ENCODE measurements at places on chromosomes 7 and 10.

- no peak for DNase-seq
These were observed 59.3 kb upstream of the VWC2 start for GRCh38 chr7:49714182-49714581.

GRCh38 chr10:95784279-95784913 lies 28.4 kb downstream of the ENTPD1 start:
- DNase-seq: no peak

GRCh38 chr7:88289564-88290025 lies 17.1 kb downstream of the STEAP4 start:
- DNase-seq: no peak

GRCh38 chr10:36880898-36881297 lies 244.5 kb upstream of the ANKRD30A start:
- DNase-seq: no peak

DNA sequence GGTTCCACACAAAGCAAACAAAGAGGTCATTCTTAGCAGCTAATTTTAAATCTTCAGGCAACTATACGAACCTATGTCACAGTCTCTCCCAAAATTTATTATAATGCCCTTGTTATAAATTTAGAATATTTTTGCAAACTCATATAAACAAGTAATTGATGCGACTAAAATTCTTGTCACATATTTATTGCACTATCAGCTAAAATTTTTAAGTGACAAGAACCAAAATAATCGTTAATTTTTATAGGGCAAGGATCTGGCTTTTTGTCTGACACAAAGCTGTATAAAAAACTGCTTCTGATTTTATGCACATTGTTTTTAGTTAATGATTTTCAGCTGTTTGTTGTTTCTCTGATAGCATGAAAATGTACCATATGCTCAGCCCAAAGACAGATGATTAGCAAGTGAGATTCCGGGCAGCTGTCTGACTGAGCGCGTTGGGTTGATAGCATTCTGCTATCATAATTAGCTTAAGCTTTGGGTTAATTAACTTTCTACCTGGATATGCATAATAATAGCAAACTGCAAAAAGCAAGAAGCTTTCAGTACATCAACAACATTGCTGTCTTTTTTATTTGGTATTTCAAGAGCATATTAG lies 136.0 kb downstream of the MGMT start:
- DNase-seq: no peak

DNA sequence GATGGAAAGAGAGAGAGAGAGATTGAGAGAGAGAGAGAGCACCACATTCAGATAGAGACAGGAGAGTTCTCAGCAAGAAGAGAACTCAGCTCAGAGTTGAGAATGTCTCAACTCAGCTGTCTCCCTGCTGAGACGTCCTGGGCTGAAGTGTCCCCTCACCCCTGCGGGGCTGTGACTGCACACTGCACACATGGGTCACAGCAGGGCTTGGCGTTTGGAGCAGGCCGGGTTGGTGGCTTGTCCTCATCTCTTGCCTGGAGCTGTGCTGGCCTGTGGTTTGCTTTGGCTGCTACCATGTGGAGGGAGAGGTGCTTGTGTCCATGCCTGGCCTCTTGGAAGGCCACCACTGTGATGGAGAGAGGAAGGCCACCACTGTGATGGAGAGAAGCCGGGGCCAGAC lies 167.9 kb downstream of the RNF216 start:
- no peak for DNase-seq

- DNase-seq: no peak
These were observed 14.5 kb downstream of the SH2D4B start for GRCh38 chr10:80552151-80552646.
